ENCODE measurements at places on chromosomes 5 and 9. TPM values are rescaled to one million over a fixed set of nuclear protein-coding genes. Genes with fewer than 3 reads are reported as not detected.

The CCL27 gene
- total RNA-seq: not detected

The ARHGEF39 gene
- total RNA-seq: 1.8 TPM

The PCDHB16 gene
- total RNA-seq: 4.4 TPM

The GCNT4 gene
- total RNA-seq: 1.3 TPM

The ANKRD18A gene
- 33.7 TPM for total RNA-seq

The URM1 gene
- 41.7 TPM for total RNA-seq

The GFRA3 gene
- 1.9 TPM for total RNA-seq

The PCDHB7 gene
- 1.2 TPM for total RNA-seq

The SHLD3 gene
- 2.1 TPM for total RNA-seq

The EFCAB9 gene
- total RNA-seq: not detected

The SPINK6 gene
- total RNA-seq: not detected

The AHRR gene
- 1.9 TPM for total RNA-seq

The FOXD4L4 gene
- not detected for total RNA-seq

The ISCA1 gene
- total RNA-seq: 39.4 TPM

The GPX3 gene
- total RNA-seq: 270 TPM

The CAPSL gene
- total RNA-seq: not detected

The ADAMTSL1 gene
- 18.1 TPM for total RNA-seq
